GM23248 (cell line): ENCODE measurements at places on chromosomes 6 and 20. TPM values are rescaled to one million over a fixed set of nuclear protein-coding genes. Genes with fewer than 3 reads are reported as not detected.

DNA sequence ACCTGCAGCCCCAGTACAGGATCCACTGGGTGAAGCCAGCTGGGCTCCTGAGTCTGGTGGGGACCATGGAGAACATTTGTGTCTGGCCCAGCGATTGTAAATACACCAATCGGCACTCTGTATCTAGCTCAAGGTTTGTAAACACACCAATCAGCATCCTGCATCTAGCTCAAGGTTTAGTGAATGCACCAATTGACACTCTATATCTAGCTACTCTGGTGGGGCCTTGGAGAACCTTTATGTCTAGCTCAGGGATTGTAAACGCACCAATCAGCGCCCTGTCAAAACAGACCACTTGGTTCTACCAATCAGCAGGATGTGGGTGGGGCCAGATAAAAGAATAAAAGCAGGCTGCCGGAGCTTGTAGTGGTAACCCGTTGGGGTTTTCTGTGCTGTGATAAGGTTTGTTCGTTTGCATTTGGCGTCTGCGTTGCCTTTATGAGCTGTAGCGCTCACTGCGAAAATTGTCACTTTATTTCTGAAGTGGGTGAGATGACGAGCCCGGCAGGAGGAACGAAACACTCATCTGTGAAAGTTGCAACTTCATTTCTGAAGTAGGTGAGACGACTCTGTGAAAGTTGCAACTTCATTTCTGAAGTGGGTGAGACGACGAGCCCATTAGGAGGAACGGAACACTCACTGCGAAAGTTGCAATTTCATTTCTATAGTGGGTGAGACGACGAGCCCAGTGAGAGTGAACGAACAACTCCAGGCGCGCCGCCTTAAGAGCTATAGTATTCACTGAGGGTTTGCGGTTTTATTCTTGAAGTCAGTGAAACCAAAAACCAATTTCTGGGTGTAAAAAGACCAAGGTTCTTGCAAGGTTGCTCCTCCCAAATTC is 31.1 kb downstream of the SERPINB6 start:
- H3K27ac ChIP-seq: no peak overlapping the region
- H3K4me3 ChIP-seq: no peak overlapping the region

The CST2 gene
- 1.5 and 1.6 TPM in 2 replicates for polyA plus RNA-seq

DNA sequence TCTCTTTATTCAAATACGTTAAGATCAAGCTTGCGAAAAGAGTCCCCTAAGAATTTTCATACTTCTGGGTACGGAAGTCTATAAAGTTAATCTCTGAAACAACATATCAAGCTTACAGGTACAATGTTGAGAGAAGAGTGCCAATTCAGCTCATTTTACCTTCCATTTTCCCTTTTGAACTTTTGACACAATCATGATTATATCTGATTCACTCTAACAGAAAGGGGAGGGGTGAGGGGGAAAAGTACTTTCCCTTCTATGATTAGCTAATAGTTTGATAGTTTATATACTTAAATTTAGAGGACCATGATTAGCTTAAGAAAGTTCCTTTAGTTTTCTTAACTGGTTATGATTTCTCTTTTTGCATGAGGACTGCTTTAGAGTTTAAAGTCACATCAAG is 33.5 kb downstream of the SNX3 start:
- H3K27ac ChIP-seq: no peak overlapping the region
- no peak for DNase-seq
- H3K4me1 ChIP-seq: no peaks in the 10 kb centered on the region
- no peaks in the 10 kb centered on the region for H3K36me3 ChIP-seq

GRCh38 chr6:100235631-100236030 is 229.1 kb downstream of the SIM1 start:
- peak; percentile 3 for DNase-seq
- no peak overlapping the region for H3K27ac ChIP-seq
- no peaks in the 10 kb centered on the region for H3K36me3 ChIP-seq
- H3K4me1 ChIP-seq: peaks cover 24% of the 10 kb centered on the region
- no peak overlapping the region for H3K4me3 ChIP-seq

The SLC13A3 gene
- 2.3 and 4.6 TPM in 2 replicates for polyA plus RNA-seq

DNA sequence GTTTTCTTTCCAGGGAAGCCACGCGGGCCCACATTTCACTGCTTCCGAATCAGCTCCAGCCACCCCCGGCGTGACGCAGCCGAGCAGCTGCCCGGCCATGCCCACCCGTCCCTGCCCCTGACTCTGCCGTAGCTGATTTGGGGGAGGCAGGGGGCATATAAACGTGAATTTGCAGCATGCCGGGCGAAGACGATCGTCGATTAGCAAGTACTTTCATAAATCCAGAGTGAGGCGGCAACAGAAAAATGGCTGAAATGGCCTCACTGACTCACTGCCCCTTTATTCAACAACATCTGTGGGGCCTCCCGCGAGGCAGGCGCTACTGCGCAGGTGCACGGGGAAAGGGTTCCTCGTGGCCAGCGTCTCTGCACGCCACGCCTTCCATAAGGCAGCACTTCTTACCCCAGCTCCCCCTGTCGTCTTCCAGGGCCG is 118.0 kb downstream of the DLL1 start:
- H3K36me3 ChIP-seq: no peaks in the 10 kb centered on the region
- H3K4me1 ChIP-seq: no peaks in the 10 kb centered on the region
- H3K27me3 ChIP-seq: no peaks in the 10 kb centered on the region
- H3K4me3 ChIP-seq: no peak overlapping the region
- no peak overlapping the region for H3K27ac ChIP-seq
